NCI-H510A treated with DMSO at 0.1 percent for 48 hours (cell line): ENCODE measurements at places on chromosomes 2 and 18.

DNA sequence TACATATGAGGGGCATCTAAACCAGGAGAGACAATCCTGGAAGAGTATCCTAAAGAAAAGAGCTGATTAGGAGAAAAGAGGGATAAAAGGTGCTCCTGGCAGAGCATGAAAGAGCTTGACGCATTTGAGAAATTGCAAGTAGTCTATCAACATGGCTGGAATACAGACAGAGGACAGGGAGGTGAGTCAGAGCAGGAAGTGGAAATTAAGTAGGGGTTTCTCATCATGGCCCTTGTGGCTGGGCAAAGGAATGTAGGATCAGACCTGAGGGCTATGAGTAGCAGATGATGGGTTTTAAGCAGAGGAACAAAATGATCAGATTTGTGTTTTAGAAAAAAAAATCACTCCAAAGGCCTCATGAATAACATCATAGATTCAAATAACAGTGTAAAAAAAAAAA, 49.2 kb upstream of the UGP2 start:
- DNase-seq, result no peak

- no peak for DNase-seq
Observed at GRCh38 chr2:71216501-71216900, 10.4 kb downstream of the PAIP2B start.

- no peak for DNase-seq
Observed at GRCh38 chr2:74576211-74576862, 21.8 kb downstream of the DOK1 start.

DNA sequence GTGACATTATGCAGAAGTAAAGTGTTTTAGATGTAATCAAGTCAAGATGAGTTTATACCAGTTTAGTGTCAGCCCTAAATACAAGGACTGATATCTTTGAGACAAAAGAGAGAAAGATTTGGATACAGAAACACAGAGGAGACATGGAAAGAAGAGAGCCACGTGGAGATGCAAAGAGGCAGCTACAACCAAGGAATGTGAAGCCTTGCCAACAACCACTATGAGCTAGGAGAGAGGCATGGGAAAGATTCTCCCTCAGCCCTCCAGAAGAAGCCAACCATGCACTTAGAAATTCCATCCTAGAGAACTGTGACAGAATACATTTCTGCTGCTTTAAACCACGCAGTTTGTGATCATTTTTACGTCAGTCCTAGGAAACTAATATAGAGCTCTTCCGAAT, 217.2 kb downstream of the DOK6 start:
- no peak for DNase-seq

DNA sequence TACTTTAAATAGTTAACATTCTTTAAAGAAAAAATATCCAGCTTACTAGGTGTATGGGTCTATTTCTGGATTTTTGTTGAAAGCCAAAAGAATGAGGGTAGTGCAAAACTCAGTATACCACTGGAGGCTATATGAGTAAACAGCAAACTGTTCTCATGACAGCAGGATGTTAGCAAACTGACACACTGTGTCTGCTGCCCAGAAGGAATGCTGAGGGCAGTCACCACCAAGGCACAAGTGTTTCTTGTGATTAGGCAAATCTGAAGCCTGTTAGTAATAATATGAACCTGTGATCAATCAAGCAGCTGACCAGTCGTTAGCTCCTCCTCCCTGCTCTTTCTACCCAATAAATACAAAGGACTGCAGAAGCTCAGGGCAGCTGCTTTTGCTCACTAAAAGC, 50.5 kb upstream of the SULT1C3 start:
- DNase-seq, result no peak

DNA sequence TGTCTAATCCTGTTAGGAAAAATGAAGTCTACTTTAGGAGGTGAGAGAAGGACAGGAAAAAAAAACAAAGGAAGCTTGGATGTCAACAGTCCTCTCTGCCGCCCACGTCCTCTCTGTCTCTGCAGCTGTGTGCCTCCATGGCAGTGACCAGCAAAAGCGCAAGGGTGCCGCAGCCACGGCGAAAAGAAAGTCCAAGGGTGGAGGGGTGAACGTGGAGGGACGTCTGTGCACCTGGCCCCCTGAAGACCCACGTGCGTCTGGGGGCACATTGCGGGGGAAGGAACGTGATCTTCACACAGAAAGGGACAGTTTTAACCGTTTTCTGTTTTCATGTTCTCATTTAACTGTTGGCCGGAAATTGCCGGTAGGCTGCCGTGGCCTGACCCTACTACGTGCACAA, 152.7 kb downstream of the MBP start:
- no peak for DNase-seq

- DNase-seq, result no peak
Observed at GRCh38 chr2:149155196-149155969, 116.9 kb downstream of the LYPD6B start.

DNA sequence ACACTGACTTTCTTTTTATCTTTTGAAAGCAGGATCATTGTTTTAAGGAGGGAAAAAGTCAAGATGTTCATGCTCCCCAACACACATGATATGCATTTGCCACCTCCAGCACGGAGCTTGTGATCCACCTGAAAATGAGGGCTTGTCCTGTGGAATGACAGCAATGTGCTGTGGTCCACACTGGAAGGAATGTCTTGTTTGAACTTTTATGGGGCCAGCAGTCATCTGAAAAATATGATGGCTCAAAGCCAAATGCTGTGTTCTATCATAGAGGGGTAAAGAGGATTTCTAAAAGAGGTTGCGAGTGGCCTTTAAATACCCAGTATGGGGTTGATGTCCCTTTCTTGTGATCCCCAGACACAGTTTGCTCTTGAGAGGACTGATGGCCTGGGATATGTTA, 226.5 kb upstream of the SPRED2 start:
- no peak for DNase-seq

DNA sequence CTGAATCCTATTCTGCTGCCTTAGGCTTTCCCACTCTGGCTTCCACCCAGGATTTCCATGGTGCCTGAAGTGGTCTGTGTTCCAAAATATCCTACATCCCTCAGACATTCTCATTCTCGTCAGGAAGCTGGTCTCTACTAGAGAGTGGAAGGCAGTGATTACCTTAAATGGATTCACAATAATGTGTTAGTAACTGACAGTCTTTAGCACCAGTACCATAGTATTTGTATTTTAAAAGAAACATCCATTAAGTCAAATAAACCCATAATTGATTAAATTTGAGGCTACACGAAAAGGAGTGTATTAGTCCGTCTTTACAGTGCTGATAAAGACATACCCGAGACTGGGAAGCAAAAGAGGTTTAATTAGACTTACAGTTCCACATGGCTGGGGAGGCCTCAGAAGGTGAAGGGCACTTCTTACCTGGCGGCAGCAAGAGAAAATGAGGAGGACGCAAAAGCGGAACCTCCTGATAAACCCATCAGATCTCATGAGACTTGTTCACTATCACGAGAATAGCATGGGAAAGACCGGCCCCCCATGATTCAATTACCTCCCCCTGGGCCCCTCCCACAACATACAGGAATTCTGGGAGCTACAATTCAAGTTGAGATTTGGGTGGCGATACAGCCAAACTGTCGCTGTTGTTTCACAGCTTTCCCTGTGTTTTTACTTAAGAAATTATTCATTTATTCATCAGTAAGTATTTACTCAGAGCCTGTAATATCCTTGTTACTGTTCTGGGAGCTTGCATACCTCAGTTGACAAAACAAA, 306.5 kb downstream of the STK39 start:
- DNase-seq, result no peak

DNA sequence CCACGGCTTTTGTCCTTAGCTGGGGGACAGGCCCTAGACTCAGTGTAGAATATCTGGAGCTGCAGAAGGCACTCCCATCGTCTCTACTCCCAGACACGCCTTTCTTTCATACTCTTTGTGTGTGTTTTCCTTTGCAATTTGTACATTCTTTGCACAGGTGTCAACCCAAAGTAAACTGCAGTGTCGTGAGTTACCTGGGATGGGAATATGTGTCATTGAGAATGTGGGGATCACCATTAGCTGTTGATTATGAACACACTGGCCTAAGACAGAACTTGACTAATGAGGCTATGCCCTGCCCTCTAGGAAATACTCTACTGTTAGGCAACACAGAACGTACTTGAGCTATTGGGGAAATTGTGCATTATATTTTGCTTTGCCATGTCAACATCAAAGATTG, 233.3 kb downstream of the SETBP1 start:
- no peak for DNase-seq

GRCh38 chr18:6284300-6284699, 130.4 kb downstream of the L3MBTL4 start:
- no peak for DNase-seq

- no peak for DNase-seq
Observed at GRCh38 chr2:101410746-101411145, 23.4 kb upstream of the CREG2 start.

GRCh38 chr2:234999740-235000425, 48.1 kb downstream of the SH3BP4 start:
- DNase-seq, result no peak

- DNase-seq, result no peak
Observed at GRCh38 chr2:102788885-102789260, 27.0 kb downstream of the TMEM182 start.

DNA sequence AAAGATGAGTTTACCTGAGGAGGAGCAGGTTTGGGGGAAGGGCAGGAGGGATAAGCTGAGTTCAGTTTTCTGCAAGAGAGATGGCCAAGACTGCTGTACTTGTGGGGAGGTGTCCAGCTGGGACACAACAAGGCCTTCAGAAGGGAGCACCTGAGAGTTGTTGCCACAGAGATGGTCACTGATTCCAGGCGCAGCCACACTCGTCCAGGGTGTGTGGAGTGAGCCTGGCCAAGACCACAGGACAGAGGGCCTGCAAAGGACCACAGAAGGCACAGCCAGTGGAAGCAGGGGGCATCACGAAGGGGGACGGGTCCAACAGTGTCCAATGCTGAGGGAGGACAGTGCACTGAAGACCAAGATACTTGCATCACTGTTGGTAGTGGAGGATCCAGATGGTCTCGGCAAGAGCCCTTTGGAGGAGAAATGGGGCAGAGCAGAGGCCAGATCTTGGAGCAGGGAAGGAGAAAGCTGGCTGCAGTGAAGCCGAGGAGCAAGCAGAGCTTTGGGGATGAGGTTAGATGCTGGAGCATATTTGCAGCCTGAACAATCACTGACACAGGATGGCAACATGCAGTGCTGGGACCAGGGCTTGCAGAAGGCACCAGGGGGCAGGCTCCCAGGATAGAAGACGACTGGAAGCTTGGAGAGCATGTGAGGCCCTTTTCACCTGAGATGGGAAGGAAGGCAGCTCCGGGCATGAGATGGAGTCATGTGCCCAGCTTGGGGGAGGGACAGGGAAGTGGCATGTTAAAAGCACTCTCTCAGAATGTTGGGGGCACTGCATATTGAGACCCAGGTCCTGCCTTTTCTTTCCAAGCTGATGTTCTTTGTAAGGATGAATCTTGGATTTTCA, 214.0 kb downstream of the CYP26B1 start:
- DNase-seq, result no peak

GRCh38 chr18:50649821-50650220, 89.9 kb downstream of the MAPK4 start:
- DNase-seq, result no peak

- DNase-seq, result no peak
Observed at GRCh38 chr2:149410701-149411484, 80.5 kb downstream of the LYPD6 start.

DNA sequence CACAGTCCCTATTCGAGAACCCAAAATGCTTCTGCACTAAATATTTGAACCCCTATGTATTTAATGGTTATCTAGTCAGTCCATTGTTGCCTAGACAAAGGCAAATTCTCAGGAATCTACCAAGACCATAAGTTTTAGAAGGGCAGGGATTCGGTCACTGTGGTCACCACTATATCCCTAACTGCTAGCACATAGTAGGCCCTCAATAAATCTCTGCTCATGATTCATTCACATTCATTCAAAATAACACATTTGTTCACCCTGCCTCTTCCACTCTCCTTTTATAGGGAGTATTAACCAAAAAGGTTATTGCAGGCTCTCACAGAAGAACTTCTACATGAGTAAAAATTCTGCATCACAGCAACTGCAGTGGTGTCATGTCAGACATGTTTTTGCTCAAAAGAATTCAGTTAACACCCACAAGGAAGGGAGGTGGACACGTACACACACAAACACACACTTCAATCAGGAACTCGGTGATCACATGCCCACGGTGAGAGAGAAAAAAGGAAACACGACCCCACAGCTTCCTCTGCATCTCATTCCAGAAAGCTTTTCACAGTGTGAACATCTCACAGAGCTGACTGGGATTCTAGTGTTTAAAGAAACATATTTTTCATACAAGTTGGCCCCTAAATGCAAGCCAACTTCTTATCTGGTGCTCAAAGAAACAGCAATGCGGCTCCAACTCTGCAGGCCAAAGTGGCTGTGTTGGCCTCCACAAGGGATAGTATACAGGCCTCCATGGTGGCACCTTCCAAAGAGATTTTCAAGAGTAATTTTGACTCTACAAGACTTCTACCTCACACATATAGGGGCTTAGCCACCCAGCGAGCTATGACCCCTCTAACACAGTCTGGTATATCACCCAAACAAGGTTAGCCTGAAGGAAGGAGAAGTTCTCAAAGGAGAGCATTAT, 98.0 kb downstream of the ANKRD44 start:
- DNase-seq, result no peak

- no peak for DNase-seq
Observed at GRCh38 chr2:120111193-120111592, 98.3 kb downstream of the EPB41L5 start.

GRCh38 chr2:169091761-169092519, 22.6 kb downstream of the DHRS9 start:
- DNase-seq, result no peak

GRCh38 chr2:237625216-237625705, 2.1 kb upstream of the LRRFIP1 start:
- no peak for DNase-seq

DNA sequence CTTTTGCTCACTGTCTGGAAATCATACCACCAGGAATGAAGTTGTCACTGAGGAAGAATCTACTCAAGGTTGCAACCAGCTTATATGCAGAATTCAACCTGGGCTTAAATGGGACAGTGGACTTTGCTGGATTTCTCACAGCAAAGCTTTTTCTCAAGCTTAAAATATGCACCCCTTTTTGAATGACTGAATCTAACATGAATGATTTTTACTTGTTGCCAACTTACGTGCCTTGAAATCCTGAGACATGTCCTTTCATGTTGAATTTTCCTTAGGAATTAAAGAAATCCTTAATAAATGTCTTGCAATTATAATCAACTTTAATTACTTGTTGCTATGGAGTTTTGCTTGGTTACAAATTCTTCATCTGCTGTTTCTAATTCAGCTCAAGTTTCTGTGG, 57.4 kb downstream of the SPP2 start:
- DNase-seq, result no peak

DNA sequence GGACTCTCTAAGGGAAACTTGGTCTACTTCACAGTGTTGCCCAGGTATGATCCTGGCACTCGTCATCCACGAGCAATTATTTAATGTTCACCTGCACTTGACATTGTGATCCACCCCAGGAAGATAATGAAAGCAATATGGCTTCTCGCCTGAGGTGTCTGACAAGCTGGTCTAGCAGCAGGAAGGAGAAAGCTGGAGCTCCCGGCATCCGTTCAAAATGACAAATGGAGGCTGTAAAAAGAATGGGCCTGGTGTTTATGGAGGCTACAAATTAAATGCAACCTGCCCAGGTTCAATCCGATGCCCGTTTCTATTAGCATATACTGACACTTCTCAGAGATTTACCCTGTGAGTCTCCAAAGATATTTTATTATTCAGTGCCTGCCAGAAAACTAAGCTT, 317.6 kb downstream of the CTNNA2 start:
- no peak for DNase-seq
